Neuronal stem cell (in vitro differentiated cells): ENCODE measurements at places on chromosomes 2 and 18.

- no peak for DNase-seq
Observed at GRCh38 chr2:165558832-165559231, 89.3 kb downstream of the CSRNP3 start.

- DNase-seq = no peak
Observed at GRCh38 chr2:98802344-98802743, 71.4 kb upstream of the MGAT4A start.

- DNase-seq = no peak
Observed at GRCh38 chr2:68195096-68195495, 37.4 kb downstream of the PNO1 start.

- DNase-seq = no peak
Observed at GRCh38 chr2:177187631-177188312, 24.8 kb upstream of the HNRNPA3 start.

GRCh38 chr2:11876889-11877288 is 130.5 kb downstream of the LPIN1 start:
- DNase-seq = no peak

- no peak for DNase-seq
Observed at GRCh38 chr2:26724784-26725520, 32.4 kb downstream of the KCNK3 start.

DNA sequence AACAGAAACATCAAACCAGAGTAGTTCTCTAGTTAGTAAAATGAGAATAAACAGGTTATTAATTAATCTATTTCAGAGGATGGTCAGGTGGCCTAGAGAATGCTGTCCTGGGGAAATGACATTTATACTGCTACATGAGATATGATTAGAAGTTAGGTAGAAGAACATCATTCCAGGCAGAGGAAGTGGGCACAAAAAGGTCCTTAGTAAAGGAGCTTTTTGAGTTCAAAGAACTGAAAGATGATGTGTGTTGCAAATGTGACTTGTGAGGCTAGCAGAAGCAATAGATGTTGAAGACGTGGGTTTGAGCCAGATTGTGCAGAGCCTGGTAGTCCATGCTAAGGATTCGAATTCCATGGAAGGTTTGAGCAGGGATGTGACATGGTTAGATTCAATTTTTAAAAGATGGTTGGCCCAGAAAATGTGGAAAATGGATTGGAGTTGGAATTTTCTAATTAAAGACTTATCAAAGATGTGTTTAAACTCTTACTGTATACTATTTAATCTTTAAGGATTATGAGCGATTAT is 34.2 kb downstream of the RAB10 start:
- DNase-seq = no peak

DNA sequence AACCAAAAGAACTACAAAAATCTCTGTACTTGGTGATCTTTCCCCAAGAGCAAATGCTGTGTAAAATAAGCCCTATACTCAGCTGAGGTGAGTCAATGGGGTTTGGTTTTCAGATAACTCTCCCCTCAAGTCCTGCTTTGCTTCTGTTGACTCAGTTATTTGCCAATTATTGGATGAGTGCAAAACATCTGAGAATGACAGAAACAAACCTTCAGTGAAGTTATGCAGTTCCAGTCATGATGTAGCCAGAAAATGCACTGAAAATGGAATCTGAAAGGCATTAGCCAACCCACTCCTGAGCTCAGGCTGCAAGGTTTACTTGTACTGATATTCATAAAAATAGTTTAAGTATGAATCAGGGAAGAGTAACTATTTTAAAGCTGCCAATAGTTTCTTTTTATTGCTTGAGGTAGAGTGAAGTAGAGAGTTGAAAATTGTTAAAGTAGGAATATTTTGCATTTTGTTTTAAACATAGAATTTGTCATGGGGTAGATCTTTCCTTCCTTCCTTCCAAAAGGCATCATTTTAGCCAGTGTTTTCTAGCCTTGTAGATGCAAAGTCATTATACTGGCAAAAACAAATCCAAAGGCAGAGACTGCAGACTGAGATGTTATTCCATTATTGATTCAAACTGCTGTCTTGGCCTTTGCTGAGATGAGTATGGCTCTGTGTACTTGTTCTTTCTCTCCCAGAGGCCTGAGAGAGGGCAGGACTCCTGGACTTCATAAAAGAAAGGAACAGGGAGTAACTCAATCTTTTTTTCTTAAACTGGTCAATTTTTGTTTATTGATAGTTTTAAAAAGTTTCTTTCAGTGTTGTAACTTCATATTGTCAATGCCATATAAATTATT is 215.3 kb downstream of the RND3 start:
- DNase-seq = no peak

GRCh38 chr18:65942854-65943253 is 192.0 kb downstream of the CDH7 start:
- DNase-seq = no peak

GRCh38 chr2:24592441-24593100 is 101.5 kb downstream of the NCOA1 start:
- DNase-seq = no peak

- no peak for DNase-seq
Observed at GRCh38 chr18:52222211-52222610, 117.8 kb upstream of the DCC start.

DNA sequence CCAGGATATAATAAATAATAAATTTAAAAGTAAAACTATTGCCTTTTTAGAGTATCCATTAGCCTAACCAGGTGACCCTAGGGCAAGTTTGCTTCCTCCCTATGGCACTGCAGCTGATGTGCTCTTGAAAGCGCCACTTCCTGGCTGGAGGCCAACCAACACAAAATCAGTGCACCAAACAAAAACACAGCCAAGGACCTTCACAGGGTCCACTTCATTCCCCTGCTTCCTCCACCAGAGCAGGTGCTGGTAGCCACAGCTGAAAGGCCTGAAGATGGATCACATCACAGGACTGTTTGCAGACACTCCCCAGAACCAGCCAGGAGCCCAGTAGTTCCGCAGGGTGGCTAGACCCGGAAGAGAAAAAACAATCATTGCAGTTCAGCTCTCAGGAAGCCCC is 108.8 kb downstream of the TWIST2 start:
- DNase-seq = no peak

- DNase-seq = no peak
Observed at GRCh38 chr2:174952607-174953006, 52.6 kb downstream of the CHN1 start.

DNA sequence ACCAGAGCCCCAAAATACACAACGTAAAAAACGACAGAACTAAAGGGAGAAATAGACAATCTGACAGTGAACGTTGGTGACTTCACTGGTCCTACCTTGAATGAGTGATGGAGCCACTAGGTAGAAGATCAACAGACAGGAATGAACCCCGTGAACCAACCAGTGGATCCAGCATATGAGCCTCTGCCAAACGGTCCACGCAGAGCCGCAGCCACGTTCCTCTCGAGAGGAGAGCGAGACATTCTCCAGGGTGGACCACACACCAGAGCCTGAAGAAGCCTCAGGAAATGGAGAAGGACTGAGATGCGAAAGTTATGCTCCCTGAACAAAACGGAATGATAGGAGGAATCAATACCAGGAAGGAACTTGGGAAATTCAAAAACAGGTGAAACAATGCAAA is 178.4 kb downstream of the RTP5 start:
- DNase-seq = no peak

- no peak for DNase-seq
Observed at GRCh38 chr2:232537499-232537898, 2.0 kb upstream of the CHRNG start.

GRCh38 chr2:169975221-169975620 is 148.0 kb downstream of the UBR3 start:
- DNase-seq = no peak

GRCh38 chr18:36593001-36593400 is 235.8 kb downstream of the TPGS2 start:
- no peak for DNase-seq

GRCh38 chr2:206936843-206937230 is 2.5 kb upstream of the CPO start:
- no peak for DNase-seq

DNA sequence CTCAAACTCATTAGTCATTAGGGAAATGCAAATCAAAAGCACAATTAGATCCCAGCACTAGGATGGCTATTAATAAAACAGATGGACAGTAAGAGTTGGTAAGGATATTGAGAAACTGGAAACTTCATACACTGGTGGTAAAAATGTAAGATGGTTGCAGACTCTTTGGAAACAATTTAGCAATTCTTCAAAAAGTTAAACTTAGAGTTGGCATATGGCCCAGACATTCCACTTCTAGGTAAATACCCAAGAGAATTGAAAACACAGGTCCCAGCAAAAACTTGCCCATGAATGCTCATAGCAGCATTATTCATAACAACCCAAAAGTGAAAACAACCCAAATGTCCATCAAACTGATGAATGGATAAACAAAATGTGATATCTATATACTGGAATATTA is 84.9 kb upstream of the ZFP36L2 start:
- DNase-seq = no peak

DNA sequence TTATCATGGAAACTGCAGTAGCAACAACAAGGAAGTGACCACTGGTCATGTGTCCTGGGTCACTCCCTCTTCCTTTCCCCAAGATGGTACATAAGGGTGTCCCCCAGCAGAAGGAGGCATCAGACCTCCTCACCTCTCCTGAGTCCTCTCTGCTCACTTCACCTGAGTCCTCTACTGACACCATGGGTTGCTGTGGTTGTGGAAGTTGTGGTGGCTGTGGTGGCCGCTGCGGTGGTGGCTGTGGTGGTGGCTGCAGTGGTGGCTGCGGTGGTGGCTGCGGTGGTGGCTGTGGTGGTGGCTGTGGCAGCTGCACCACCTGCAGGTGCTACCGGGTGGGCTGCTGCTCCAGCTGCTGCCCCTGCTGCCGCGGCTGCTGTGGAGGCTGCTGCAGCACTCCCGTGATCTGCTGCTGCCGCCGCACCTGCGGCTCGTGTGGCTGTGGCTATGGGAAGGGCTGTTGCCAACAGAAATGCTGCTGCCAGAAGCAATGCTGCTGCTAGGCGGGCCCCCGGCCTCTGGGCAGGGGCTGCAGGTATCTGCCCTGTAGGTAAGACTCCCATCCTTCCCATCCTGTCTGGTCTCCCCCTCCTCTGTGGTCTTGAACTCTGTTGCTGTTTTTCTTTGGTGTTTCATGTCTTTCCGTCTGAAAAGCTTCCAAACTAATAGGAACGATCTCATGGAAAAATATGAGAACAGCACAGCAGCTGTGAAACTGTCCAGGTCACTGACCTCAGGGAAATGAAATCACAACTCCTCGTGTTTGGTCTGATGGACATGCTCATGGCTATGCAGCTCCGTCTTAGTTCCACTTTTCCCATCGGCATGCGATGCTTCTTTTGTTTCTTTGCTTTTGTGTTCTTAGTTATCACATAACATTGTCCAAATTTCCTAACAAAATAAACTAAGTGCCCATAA is at the start of gene SCYGR4:
Gene SCYGR4 (plus strand): TSS at position 183 of the 915 bp plus-strand sequence. CDS start 0 bp downstream, at position 183.
- no peak for DNase-seq

DNA sequence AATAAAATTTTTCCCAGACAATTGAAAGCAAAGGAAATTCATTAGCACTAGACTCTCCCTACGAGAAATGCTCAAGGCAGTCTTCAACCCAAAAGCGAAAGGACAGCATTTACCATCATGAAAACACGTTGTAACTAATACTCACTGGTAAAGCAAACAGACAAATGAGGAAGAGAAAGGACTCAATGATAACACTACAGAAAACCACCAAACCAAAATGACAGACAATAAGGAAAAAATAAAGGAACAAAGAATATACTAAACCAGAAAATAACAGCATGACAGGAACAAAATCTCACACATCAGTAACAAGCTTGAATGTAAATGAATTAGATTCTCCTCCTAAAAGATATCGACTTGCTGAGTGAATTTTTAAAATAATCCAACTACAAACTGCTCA is 190.7 kb downstream of the NOL4 start:
- no peak for DNase-seq

DNA sequence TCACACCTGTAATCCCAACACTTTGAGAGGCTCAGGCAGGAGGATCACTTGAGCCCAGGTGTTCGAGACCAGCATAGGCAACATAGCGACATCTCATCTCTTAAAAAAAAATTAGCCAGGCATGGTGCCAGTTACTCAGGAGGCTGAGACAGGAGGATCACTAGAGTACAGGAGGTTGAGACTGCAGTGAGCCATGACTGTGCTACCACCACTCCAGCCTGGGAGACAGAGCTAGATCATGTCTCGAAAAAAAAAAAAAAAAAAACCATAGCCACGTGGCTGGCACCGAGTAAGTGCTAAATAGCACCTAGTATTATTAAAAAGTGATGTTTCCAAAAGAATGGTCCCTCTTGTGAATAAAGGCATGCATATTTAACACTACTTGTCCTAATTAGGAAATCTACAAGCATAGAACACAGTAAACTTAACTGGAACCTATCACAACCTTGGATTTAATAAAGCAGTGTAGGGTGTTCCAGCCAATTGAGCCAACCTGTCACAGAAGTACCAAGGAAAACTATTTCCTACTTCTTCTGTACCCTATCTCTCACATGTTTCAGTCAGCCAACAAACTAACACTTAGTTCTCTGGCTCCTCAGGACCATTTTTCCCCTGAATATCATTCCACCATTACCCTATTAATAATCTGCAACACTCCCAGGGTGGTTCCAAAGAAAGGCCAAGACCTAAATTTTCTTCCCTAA is 8.8 kb downstream of the RAB1A start:
- no peak for DNase-seq

GRCh38 chr2:150856596-150857281 is 369.3 kb upstream of the RND3 start:
- DNase-seq = no peak

- no peak for DNase-seq
Observed at GRCh38 chr2:8306530-8307351, 375.1 kb upstream of the ID2 start.

- no peak for DNase-seq
Observed at GRCh38 chr2:209368914-209369313, 54.9 kb upstream of the MAP2 start.

- DNase-seq = no peak
Observed at GRCh38 chr18:47077111-47077510, 41.7 kb upstream of the ELOA2 start.

DNA sequence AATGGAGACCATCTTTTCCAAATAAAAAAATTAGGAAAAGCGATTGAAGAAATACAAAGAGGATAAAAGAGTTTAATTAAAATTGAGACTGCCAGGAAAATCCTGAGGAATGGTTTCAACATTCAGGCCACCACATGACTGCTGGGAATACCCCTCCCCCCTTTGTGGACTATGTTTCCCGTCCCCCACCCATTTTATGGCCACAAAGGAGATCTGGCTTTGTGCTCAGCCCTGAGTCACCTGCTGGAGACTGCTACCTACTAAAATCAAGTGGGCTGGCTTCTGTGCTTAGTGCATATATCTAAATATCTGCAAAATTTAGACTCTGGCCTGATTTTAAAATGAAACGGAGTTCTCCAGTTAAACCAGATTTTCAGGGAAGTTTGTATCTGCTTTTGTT is 10.1 kb downstream of the RND3 start:
- no peak for DNase-seq

GRCh38 chr2:158567208-158567607 is 110.5 kb downstream of the PKP4 start:
- no peak for DNase-seq

- DNase-seq = no peak
Observed at GRCh38 chr2:74333896-74334586, 9.2 kb downstream of the SLC4A5 start.
